ENCODE measurements at places on chromosomes 12 and 14. TPM values are rescaled to one million over a fixed set of nuclear protein-coding genes. Genes with fewer than 3 reads are reported as not detected.

The PRB2 gene
- total RNA-seq, result not detected

The TMBIM6 gene
- total RNA-seq, result 422 TPM

The GNB3 gene
- 0.92 TPM for total RNA-seq

The CISTR gene
- total RNA-seq, result not detected

The HSP90AA1 gene
- 160 TPM for total RNA-seq

The MAPK1IP1L gene
- total RNA-seq, result 9.7 TPM

The ARHGEF25 gene
- total RNA-seq, result 22.3 TPM

The POTEG gene
- not detected for total RNA-seq

The GPRC5A gene
- 25.9 TPM for total RNA-seq

The TMEM63C gene
- 0.71 TPM for total RNA-seq

The RASAL1 gene
- not detected for total RNA-seq

The GLIPR1 gene
- total RNA-seq, result 41.4 TPM

The CCDC38 gene
- not detected for total RNA-seq

The PLBD1 gene
- total RNA-seq, result 1.1 TPM

The METTL3 gene
- total RNA-seq, result 41.5 TPM

The TUBA1C gene
- 179 TPM for total RNA-seq

The PLEKHG7 gene
- not detected for total RNA-seq

The MCRS1 gene
- 47.2 TPM for total RNA-seq

The DACT1 gene
- 78.7 TPM for total RNA-seq

The HAL gene
- under 0.01 TPM for total RNA-seq

The SMCO2 gene
- total RNA-seq, result 0.14 TPM

The PLCZ1 gene
- total RNA-seq, result not detected

The FOXG1 gene
- under 0.01 TPM for total RNA-seq

The KRT1 gene
- not detected for total RNA-seq

The SLCO1A2 gene
- total RNA-seq, result not detected

The C12orf54 gene
- total RNA-seq, result not detected

The CPNE6 gene
- not detected for total RNA-seq

The IL22 gene
- total RNA-seq, result not detected

The TAS2R50 gene
- 2.4 TPM for total RNA-seq

The ADGRD1 gene
- 10.2 TPM for total RNA-seq

The ABCD2 gene
- 0.09 TPM for total RNA-seq

The CABP1 gene
- 2.1 TPM for total RNA-seq

The NTS gene
- 6.0 TPM for total RNA-seq

The IRAK3 gene
- 8.1 TPM for total RNA-seq

The NAV3 gene
- total RNA-seq, result 42.1 TPM

The AQP2 gene
- total RNA-seq, result not detected

The DLST gene
- 50.6 TPM for total RNA-seq

The TOMM20L gene
- not detected for total RNA-seq

The CDK2 gene
- total RNA-seq, result 7.1 TPM

The E2F7 gene
- total RNA-seq, result 3.9 TPM

The NELL2 gene
- not detected for total RNA-seq

The CLEC12A gene
- total RNA-seq, result not detected
